SK-N-DZ (cell line): ENCODE measurements at places on chromosomes 4 and X.

DNA sequence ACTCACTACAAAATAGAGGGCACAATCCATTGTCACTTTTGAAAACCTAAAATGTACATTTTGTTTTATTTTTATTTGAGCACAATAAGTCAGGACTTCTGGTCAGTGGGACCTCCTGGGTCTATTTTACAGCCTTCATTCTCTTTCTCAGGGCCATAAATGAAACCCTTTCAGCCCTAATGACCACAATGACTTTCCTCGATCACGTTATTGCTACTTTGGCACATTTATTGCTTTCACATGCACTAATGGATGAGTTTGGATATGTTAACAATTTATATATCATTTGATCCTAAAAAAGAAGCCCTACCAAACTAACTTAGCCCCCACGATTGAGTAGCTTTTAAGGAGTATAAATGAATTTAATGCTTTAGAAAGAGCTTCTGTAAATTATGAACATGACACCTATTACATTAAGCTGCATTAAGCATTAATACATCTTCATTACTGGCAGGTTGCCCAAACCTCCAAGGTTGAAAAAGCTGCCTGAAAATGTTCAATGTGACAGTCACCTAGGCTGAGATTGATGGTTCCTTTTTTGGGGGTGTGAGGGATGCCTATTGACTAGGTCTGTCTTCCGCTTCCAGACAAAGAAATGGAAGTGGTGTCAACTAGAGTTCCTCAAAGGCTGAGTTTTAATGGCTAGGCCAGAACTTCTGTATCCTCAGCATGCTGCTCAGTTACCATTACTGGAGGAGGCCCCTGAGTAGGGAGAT, 296.4 kb downstream of the GPAT3 start:
- DNase-seq, result no peak

GRCh38 chr4:26330946-26331345, 10.1 kb downstream of the RBPJ start:
- no peak for DNase-seq

- DNase-seq, result no peak
These were observed 119.1 kb downstream of the CNKSR2 start for GRCh38 chrX:21493226-21493830.

- DNase-seq, result no peak
These were observed 80.9 kb downstream of the IL21 start for GRCh38 chr4:122539861-122540465.

- no peak for DNase-seq
These were observed 53.3 kb upstream of the WDR1 start for GRCh38 chr4:10169839-10170387.

DNA sequence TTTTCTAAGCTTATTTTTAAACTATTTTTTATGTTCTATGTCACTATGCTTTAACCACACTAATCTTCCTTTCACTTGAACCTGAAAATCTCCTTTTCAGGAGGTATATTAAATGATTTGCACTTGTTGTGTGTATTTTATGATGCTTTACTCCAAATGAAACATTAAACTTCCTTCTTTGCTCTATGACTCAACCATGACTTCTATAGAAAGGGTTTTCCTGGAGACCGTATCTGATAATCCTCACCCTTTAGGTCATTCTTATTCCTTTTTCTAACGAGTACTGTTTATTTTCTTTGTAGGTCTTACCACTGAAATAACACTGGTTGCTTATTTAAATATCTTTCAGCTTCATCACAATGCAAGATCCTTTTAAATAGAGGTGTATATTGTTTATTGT, 1163.2 kb downstream of the PCDH18 start:
- DNase-seq, result no peak

DNA sequence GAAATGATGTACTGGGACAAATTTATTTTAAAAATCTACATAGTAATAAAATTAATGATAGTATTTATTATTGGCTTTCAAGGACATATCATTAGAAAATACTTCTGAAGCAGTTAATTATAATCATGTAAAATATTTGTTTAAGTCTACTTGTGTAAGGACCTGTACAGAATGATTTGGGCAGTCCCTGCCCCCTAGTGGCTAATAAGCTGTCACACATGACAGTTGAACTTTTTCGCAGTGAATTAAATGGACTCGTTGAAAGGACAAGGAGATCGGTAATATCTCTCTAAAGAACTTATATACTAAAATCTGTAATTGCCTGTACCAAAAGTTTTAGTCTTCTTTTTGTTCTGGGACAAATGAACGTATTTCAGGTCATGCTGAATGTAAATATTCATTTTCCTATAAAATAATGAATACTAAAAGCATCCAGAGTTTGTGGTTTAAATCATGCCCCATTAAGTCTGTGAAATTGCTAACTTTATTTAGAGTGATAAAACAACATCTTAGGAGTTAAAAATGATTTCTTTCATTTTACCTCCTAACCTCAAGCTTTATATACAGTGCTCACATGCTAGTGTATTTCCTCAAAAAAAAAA, 13.6 kb downstream of the EXOC1 start:
- peak; percentile 55 for DNase-seq

DNA sequence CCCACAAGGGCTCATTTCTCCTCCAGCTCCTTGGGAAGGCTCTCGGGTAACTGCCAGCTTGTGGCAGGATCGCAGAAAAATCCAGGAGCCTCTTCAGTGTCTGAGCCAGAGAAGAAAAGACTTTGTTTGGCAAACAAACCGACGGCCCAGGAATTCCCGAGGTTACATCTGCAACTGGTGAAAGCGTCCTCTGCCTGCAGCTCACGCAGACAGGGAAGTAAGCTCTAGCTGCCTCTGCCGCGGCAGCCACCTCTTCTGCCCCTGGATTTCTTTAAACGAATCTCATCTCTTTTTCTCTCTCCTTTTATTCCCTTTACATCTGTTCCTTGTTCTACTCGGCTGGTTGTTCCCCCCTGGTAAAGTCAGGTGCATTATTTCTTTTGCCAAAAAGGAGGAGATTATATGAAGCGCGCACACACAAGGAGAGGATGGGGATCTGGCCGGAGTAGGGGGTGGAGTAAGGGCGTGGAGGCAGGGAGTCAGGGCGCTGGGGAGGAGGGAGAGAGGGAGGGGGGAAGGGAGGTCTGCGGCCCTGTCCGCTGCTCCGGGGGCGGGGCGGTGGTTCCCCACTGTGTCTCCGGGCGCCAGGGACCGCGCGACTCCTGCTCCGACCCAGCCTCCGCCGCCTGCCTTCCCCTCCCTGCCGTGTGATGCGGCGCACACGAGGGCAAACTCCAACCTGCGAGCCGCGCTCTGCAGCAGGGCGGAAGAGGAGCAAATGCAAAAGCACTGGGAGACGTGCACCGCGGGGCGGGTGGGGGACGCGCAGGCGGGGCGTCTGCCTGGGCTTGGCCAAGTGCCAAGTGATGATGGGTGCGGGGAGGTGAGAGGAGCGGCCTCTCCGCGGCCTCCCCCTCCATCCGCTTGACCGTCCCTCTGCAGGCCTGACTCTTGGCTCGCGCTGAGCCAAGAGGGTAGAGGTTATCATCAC, at the start of gene DCHS2:
Gene DCHS2, minus strand, starts transcription at position 459 of the 931 bp plus-strand sequence. Its CDS starts 444 bp downstream, at position 15.
- DNase-seq, result peak; percentile 42

- DNase-seq, result no peak
These were observed 86.9 kb downstream of the EVC start for GRCh38 chr4:5797866-5798265.
